ENCODE measurements at places on chromosomes 2 and 18.

DNA sequence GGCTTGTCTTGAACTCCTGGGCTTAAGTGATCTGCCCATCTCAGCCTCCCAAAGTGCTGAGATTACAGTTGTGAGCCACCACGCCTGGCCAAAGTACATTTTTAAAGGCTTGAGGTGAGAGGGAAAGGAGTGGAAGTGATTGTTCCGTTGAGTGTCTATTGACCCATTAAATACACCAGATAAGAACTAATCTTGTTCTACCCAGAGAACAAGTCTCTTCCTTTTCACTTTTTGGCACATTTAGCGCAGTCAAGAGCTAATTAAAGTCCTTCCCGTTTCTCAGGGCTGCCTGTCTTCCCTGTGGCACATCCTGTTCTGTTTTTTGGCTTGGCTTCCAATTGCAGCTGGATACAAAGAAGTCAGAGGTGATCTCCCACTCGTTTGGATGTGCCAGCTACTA is 172.3 kb downstream of the ALPK2 start:
- no peak for DNase-seq

GRCh38 chr2:55804535-55804934 is 110.9 kb upstream of the PNPT1 start:
- DNase-seq: no peak

DNA sequence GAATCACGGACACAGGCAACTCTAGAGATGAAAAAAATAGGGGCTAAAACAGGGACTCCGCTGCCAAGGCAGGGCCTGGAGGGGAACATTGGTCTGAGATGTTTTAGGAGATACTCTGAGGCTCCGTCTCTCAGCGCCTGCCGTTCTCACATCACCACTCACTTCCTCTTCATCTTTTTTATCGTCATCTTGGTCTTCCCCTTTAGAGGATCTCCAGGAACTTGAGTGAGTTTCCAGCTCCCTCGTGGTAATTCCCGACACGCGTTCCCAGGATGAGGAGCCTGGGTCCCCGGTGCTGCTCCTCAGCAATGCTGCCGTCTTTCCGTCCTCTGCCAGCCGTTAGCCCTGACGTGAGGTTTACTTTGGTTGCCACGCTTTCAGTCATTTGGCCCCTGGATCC is 16.1 kb downstream of the MLPH start:
- no peak for DNase-seq

DNA sequence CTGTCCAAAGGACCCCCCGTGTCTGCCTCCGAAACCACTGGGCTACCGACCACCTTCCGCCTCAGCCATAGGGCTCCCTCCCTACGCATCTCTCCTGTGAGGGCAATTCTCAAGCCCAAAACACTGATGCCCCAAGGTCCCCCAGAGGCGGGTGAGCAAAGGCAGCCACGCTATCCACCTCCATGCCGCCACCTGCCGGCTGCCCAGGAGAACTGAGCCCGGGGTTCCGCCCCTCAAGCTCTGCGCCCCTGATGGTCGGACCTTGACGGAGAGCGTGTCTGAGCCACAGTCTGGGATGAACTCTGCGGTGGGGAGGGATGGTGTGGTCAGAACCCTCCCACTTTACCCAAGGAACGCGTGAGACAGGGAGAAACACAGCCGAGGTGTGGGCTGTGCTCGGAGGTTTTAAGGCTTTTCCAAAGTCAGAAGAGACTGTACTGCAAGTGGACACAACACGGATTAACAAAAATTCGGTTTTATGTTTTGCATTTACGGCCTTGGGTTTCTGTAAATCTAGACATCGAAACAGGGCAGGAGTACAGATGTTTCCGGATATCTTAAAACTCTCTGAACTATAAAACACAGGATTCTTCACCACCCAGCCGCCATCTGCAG is 114.1 kb downstream of the ZNF516 start:
- DNase-seq: no peak

DNA sequence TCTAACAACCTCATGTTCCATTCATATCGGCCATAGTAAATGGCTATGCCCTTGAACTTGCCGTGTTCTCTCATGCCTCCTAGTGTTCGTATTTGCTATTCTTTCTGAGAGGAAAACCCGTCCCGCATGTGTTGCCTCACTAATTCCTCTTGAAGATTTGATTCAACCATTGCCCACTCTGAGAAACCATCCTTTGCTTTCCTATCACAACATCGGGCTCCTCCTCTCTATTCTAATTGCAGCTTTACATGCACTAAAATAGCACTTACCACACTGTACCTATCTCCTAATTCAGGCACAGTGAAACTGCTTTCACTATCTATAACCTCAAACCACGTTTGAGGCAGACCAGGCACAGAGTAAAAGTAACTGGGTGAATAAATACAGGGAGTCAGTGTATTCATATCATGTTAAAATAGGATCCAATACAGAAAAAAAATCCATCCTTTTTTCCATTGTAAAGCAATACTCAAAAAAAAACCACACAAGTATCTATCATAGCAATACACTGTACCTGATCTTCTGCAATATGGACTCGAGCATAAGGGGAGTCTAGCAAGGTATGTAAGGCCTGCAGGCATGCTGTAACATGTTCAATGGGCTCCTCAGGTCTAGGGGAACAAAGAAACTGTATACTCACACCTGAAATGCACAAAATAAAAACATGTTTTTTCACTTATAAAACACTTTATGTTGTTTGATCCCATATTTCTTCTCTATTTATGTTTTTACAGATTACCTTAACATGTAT is 39.0 kb upstream of the STRN start:
- DNase-seq: peak; percentile 61

GRCh38 chr2:234979204-234980167 is 27.7 kb downstream of the SH3BP4 start:
- no peak for DNase-seq

DNA sequence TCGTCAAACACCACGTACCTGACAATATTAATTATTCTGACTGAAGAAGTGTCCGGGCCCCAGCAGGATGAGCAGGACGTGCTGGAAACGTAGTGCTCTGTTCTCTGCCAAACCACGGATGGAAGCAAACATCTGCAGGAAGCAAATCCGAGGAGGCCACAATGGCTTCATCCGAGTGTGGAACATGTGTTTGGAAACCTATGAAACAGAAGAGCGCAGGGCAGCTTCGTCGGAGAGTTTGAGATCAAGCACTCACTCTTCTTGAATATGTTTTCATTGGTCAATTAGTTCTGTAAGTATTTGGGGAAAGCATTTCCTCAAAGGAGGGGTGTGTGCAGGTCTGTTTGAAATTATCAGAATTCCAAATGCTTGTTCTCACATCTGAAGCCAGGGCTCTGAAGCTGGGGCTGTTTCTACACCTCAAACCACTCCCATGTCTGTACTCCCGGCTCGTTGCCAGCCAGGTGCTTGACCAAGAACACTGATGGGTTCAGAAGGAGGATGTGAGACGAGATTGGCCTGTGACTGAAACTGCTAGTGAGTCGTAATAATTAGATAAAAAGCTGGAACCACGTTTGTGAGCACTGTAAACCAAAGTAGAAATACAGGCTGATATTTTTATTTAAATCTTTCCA is 356.6 kb upstream of the SALL3 start:
- no peak for DNase-seq

DNA sequence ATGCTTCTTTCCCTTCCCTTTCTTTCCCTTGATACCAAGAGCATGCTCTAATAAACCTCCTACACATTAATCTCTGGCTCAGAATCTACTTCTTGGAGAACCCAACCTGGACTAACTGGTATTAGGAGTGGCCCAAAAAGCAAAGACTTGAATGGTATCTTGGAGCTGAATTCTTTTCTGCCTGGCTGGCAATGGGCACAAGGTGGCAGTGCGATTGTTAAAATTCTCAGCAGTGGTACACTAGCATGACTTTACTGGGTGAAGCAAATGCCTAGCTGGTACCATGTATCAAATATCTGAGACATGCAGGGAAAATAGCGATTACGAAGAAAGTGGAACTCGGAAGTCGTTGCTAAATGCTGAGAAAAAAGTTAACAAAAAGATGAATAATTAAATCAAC is 376.1 kb downstream of the XIRP2 start:
- DNase-seq: no peak

- no peak for DNase-seq
Measured at GRCh38 chr2:127165539-127165935, 54.6 kb downstream of the CYP27C1 start.

- DNase-seq: no peak
Measured at GRCh38 chr2:136024185-136024584, 38.8 kb upstream of the DARS1 start.

- DNase-seq: no peak
Measured at GRCh38 chr2:184031402-184032147, 566.8 kb upstream of the ZNF804A start.

- DNase-seq: no peak
Measured at GRCh38 chr2:82109418-82109817, 1804.9 kb upstream of the LRRTM1 start.

Measured in hematopoietic multipotent progenitor cell treated with erythropoietin and hydrocortisone succinate and interleukin-3 and kit ligand, for 17 days (in vitro differentiated cells).